ENCODE measurements at places on chromosomes 5 and 9. TPM values are rescaled to one million over a fixed set of nuclear protein-coding genes. Genes with fewer than 3 reads are reported as not detected.
A peak's percentile ranks its signal among the peaks of the same experiment; 100 is the strongest.

- peak; percentile 96 for DNase-seq
Measured at GRCh38 chr5:61342071-61342501, 10.0 kb downstream of the ZSWIM6 start.

- no peak for DNase-seq
Measured at GRCh38 chr5:179280095-179280490, 65.2 kb downstream of the ADAMTS2 start.

- no peak for DNase-seq
Measured at GRCh38 chr5:28398185-28398584, 1359.8 kb upstream of the CDH9 start.

DNA sequence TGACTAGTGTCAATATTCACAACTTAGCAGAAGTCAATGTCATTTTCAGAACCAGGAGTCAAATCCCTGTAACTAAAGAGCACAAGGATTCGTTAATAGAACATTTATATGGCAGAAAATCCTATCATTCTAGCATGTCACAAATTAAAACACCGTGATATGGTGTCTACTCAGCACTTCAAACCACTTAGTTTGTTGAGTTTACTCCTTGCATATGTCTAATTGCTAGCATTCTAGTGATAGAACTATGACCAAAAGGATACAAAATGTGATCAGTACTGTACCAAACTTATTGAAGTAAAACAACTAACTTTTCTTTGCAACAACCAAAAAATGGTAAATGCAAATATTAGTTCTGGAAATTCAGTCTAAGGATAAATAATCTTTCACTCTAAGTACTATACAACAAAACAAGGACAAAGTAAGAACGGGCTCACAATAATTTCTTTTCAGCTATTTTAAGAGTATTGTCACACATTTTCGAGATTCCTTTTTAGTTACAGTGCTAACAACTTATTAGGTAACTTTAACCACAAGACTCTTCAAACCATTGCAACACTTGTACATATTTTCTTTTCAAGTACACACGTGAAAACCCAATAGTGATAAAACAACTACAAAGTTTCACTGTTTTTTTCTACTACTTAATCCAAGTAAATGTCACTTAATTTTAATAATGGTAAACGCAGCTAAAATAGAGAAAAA lies 845.2 kb upstream of the CDH10 start:
- no peak for DNase-seq

- no peak for DNase-seq
Measured at GRCh38 chr9:13990331-13990730, 323.6 kb downstream of the NFIB start.

GRCh38 chr5:67268231-67269021 lies 71.8 kb upstream of the CD180 start:
- DNase-seq = peak; percentile 88

- no peak for DNase-seq
Measured at GRCh38 chr9:94936419-94936818, 209.9 kb downstream of the AOPEP start.

DNA sequence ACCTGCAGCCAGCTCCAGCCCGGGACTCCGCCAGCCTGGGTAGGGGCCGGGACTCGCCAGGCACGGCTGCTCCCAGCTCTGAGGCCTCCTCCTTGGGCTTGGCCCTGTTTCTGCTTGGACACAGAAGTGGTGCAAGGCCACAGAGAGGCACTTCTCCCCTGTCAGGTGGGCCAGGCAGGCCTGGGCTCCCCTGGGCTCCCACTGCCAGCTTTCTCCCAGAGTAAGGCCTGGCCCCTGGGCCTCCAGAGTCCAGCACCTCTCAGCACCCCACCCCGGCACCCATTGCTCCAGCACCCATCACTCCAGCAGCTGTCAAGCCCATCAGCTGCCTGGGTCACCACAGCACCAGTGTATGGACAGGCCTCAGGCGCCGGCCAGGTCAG lies 71.1 kb upstream of the LRRTM2 start:
- DNase-seq = no peak

DNA sequence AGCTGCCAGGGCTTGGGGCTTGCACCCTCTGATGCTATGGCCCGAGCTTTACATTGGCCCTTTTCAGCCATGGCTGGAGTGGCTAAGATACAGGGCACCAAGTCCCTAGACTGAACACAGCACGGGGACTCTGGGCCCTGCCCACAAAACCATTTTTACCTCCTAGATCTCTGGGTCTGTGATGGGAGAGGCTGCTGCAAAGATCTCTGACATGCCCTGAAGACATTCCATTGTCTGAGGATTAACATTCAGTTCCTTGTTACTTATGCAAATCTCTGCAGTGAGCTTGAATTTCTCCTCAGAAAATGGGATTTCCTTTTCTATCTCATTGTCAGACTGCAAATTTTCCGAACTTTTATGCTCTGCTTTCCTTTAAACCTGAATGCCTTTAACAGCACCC lies 337.0 kb upstream of the SMC2 start:
- no peak for DNase-seq

DNA sequence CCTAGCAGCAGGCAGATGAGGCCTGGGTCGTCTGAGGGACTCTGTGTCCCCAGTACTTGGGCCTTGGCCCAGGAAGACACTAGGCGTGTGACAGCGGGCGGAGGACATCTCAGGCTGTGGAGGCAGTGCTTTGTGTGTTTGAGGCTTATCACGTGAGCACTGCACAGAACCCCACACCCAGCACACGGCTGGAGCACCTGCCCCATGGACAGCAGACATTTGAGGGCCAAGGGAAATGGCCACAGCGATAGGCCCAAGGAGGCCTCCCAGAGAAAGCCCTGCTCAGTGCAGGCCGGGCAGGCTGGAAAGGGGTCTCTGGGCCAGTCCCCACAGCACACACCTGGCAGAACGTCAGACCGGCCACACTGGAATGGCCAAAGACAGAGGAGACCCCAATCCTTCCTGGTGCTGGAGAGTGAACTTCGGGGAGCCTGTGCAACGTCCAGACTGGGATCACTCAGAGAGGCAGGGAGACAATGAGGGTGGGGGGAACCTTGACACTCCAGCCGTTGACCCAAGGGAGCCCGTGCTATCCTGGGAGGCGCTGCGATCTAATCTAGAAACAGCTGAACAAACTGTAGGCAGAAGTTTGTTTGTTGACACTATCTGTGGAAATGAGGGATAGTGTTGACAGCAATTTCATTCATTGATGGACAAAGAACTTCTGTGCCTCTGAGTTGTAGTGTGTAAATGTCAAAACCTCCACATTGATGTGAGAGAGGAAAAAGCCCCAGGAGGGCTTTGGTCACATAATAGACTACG lies 19.6 kb upstream of the FLT4 start:
- no peak for DNase-seq

GRCh38 chr5:59758566-59758965 lies 135.0 kb downstream of the PDE4D start:
- no peak for DNase-seq

DNA sequence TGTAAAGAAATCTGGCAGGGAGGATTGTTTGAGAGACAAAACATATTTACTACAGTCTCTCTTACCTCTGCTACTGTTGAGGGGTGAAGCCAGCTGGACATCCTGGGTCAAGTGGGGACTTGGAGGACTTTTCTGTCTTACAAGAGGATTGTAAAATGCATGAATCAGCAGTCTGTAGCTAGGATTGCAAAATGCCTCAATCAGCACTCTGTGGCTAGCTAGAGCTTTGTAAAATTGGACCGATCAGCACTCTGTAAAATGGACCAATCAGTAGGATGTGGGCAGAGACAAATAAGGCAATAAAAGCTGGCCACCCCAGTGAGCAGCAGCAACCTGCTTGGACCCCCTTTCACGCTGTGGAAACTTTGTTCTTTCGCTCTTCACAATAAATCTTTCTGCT lies 995.8 kb upstream of the CDH6 start:
- DNase-seq = no peak

DNA sequence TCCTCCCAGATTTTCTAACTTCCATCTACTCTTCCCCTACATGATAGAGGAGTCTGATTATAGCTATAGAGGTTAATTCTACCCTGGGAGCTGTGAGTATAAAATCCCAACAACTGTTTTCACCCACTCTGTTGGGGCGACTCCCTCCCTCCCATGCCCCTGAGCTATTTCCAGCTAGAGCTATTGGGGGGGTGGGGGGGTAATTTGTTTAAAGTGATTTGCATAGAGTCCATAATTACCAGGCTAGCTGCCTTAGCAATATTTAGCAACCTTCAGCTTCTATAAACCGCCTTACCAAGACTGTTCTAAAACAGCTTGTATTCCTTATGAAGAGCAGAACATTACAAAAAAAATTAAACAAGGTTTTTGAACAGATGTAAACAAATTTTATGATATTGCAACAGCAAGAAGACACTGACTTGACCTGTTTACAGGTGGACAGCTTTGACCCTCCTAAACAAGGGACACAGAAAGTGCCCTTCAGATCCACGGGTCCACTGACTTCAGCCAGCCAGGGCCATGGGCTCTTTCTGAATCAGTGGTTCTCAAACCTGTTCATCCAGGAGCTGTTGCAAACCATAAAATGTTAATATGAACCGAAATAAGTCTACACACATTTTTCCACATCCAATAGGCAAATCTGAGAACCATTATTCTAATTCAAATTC lies 98.2 kb downstream of the OTULIN start:
- no peak for DNase-seq

DNA sequence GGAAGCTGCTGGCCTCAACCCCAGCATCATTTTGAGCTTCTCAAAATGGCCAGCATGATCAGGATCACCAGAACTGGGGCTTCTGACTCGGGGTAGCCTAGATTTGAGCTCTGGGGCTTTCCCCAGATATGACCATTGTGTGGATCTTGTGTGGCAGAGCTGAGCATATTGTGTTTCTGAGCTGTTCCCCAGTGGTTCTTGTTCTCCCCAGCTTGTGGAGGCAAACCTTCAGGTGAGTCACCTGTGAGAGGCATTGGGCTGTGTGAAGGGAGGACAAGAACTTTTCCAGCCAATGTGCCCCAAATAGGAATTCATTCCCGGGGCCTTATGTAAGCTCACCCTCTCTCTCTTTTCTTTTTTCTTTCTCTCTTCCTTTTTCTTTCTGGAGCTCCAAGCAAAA lies 80.7 kb upstream of the PITX1 start:
- DNase-seq = no peak

GRCh38 chr5:63128761-63129160 lies 550.1 kb downstream of the LRRC70 start:
- DNase-seq = no peak

DNA sequence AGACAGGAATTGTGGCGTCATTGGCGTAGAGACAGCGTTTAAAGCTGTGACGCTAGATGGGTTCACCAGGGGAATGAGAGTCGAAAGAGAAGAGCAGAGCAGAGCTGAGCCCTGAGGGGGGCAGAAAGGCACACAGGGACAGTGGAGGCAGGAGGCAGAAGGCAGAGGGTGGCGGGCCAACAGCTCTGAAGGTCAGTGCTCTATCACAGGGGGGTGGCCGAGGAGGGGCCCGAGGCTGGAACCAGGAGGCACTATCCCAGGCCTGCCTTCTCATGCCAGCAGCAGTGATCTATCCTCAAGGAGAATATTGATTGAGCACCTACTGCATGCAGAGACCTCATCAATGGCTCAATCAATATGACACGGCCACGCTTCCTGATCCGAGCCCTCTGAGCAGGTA lies 132.4 kb downstream of the KCNIP1 start:
- DNase-seq = no peak

DNA sequence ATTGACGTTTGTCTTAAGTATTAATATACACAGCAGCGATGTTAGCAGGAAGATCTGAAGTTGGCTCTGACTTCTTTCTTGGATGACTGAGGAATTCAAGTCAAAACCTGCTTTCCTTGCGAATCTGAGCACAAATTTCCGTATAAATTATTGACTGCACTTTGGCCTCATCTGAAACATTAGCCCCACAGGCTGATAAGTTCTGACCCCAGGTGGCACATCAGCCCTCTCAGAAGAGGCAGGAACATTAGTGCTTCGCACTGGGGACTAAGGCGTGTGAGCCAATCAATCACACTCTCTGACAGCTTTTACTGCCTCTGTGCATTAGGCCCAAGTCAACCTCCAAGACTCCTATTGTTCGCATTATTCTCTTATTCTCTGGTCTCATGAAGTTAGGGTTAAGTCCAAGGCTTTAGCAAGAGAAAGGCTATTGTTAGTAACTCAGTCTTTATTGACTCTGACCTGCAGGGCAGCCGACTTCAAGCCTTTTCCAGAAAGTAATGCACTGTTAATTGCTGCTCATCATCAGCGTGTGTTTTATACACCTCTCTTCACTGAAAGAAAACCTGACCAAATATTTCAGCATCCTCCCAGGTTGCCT lies 84.2 kb downstream of the ZNF608 start:
- no peak for DNase-seq

GRCh38 chr5:121841892-121842291 lies 9.8 kb upstream of the FTMT start:
- DNase-seq = no peak

- no peak for DNase-seq
Measured at GRCh38 chr9:35366627-35367026, 123.3 kb upstream of the RUSC2 start.

DNA sequence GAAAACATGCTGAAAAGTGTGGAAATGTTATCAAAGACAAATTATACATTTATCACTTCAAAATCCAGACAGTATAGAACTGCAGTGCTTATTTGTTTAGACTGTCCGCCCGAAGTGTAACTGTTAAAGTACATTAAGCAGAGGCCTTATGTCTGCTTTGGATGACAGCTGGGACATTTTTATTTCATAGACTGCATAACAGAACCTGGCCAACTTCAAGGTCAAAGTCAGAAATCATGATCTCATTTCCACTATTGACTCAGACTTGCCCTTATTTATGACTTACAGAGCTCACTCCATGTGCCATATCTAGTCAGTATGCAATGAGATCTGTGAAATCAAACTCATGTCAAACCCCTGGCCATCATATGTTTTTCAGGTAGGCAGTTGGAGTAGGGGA lies 87.7 kb downstream of the RAB3C start:
- no peak for DNase-seq

DNA sequence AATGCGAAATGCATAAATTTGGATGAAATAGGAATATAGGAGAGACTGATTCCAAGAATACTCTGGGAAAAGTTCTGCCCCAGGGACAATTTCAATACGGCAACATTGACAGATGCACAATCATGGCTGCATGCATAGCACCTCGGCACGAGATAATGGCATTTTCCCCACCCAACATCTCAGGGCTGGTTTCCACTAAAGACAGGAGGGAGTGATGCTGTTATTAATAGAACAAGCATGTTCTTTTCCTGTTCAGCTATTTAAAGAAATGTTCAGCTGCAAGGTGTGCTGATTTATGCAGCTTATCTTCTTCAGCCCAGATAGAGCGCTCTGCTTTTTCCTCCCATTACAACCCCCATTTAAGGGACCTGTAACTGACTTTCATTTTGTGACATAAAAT lies 740.2 kb downstream of the TLR4 start:
- no peak for DNase-seq

- DNase-seq = peak; percentile 14
Measured at GRCh38 chr9:113770396-113770795, 105.7 kb upstream of the ZNF618 start.

- DNase-seq = peak; percentile 66
Measured at GRCh38 chr9:76451234-76451633, 7.7 kb upstream of the GCNT1 start.

Gene ROR2
- not detected for total RNA-seq

Gene SLC36A2
- total RNA-seq = not detected

Gene ZNF608
- 0.45 TPM for total RNA-seq

Gene TPPP
- total RNA-seq = 0.15 TPM

Gene SLC1A3
- not detected for total RNA-seq

Gene DIMT1
- 31.1 TPM for total RNA-seq

Gene FRMD3
- total RNA-seq = 4.4 TPM
